ENCODE measurements at places on chromosomes 11 and 22.

DNA sequence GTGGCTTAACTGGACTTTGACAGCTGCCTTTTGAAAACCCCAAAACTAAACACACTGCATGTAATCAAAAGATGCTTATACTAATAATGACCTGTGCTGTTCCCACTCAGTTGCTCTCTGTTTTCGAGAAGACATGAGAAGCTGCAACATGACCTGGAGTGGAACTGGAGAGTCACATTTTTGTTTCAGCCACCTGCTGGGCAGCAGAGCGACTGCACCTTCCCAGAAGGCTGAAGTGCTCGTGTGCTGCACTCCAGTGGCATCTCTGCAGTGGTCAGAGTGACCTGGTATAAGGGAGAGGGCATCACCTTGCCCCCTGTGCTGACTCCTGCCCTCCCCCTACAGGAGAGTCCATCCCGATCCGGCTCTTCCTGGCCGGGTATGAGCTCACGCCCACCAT lies 8.6 kb downstream of the THYN1 start:
- DNase-seq, result no peak

GRCh38 chr11:81421251-81421860 lies 1312.3 kb downstream of the FAM181B start:
- no peak for DNase-seq

GRCh38 chr11:119624102-119624615 lies 104.8 kb downstream of the NECTIN1 start:
- DNase-seq, result no peak

GRCh38 chr11:65434667-65435410 lies 12.2 kb downstream of the NEAT1 start:
- no peak for DNase-seq

GRCh38 chr11:120217941-120218694 lies 7.3 kb downstream of the OAF start:
- DNase-seq, result no peak

DNA sequence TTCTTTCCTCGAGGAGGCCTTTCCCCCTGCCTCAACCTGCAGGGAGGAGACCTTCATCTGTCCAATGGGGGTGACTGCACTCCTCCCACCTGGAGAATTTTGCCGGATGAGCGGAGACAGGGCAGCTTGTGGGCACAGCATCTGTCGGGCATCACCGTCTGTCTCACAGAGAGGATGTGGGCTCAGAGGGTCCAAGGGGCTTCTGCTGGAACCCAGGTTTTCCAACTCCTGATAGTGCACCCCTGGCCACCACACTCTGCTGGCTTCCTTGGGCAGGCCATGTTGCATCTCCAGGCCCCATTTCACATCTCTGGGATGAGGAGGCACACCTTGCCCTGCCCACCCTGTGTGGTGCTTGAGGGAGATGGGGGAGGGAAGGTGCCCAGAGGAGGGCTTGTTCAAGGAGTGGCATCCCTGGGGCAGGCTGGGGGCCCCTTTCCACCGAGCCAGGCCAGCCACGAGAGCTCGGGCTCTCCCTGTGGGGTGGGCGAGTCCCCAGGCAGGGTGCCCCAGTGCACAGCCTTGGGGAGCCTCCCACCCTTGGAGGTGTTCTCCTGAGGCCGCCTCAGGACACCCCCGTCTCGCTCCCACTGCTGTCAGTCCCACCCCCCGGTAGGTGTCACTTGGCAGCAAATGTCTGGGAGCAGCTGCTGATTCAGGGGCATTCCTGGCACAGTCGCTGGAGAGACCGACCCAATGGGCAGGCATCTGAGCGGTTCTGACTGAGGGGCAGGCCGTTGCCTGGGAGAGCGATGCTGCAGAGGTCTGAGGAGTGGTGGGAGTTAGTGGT lies 84.2 kb downstream of the MORC2 start:
- DNase-seq, result no peak

DNA sequence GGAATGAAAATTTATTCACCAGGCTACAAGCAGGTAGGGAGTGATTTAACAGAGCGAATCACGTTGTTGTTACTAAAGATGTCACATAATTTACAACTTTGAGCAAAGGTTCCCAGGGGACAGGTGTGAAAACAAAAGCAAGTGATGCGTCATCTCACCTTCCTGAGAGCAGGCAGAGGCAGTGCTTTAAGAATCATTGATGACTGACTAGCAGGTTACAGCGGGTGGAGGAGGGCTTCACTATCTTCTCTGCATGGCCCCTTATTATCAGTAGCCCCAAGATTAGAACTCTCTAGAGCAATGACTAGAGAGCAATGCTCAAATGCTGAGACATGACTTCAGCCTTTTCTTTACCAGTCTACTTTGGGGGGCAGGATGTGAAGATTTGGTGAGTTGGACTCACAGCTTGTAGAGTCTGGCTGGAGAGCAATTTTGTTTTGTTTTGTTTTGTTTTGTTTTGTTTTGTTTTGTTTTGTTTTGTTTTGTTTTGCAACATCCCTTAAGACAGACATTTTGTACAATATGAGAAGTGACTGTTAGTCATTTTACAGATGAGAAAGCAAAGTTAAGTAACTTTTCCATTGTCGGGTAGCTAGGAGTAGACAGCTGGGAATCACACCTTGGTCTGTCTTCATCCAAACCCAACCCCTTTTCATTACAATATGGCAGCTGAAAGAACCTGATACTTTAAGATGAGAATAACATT lies 84.8 kb downstream of the SLC1A2 start:
- no peak for DNase-seq

DNA sequence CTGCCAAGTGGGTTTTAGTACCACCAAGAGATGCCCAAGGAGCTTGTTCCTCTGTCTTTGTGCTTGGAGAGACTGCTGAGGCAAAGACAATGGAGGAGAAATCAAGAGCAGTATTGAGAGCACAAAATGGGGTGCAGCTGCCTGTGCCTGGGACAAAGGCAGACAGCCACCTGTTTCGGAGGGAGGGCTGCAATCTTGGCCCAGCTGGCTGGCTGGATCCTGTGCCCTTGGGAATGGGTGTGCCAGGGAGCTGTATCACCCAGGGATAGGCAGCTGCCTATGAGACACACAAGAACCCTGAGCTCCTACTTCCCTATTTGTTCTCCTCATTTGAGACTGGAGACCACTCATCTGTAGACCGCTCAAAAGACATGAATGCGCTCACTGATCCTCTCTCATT lies 23.3 kb upstream of the CHRM4 start:
- DNase-seq, result no peak

- DNase-seq, result no peak
Measured at GRCh38 chr11:112590764-112591163, 330.1 kb upstream of the PLET1 start.
